ENCODE measurements at places on chromosomes 2 and 18.

DNA sequence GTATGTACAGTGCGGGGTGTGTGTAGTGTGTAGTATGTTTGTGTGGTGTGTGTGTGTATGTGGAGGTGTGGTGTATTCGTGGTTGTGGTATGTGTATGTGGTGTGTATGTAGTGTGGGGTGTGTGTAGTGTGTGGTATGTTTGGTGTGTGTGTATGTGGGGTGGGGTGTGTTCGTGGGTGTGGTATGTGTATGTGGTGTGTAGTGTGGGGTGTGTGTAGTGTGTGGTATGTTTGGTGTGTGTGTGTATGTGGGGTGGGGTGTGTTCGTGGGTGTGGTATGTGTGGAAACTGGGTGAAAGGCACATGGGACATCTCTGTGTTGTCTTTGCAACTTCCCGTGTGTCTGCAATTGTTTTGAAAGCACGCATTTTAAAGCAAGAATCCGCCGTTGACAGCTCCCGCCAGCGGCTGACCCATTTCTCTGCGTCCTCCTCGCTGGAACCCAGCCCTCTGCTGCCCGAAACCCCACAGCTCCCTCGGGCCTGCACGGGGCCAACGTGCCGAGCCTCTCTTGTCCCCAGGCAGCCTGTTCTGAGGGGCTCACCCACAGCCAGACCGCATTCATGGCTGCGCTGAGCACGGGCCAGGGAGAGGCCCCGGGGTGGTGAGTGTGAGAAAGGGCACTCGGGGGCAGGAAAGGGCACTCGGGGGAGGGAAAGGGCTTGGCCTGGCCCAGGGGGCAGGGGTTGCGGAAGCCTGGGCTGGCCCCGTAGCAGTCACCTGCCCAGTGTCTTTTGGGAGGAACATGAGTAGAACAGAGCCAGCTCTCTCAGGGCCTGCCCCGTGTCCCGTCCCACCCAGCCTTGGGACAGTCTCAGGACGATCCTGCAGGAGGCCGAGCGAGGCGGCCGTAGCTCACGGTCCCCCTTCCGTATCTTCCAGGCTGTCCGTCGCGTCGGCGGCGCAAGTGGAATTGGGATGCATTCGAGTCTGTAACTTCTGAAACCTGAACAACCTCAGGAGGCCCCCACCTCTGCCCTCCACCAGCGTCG lies 61.4 kb downstream of the TWIST2 start:
- peak; percentile 29 for DNase-seq

DNA sequence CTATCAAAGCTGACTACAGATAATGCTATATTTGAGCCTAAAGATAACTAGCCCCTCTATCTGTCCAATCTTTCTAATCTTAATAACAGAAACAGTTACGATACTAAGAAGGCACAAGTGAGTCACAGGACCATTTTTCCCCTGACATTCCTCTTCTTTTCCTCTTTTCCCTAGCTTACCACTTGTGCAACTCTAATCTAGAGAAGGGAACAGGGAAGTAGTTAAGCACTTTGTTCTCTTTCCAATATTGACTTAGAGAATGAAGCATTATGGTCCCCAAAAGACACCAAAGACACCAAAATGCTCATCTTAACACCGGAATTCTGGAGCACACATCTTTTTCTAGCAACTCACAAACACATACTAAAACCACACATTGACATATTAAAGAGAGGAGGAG lies 1.8 kb downstream of the PDE11A start:
- no peak for DNase-seq

- DNase-seq: no peak
Observed at GRCh38 chr2:226435146-226435545, 364.5 kb downstream of the IRS1 start.

DNA sequence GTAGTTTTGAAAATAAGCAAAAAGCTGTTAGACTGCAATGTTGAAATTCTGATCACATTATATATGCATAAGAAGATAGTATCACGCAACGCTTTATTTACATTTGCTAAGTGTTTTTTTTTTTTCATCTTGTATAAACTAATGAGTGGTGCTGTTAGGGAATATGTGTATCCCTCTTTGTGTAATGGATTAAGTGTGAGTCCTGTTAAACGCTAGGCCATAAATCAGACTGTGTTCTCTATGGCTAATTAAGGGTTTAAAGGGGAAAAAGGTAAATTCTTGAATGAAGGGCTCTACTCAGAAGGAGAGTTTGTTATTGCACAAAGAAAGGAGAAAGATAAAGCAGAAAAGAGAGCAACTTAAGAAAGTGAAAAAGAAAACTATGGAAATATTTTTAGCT lies 4.8 kb upstream of the ASXL3 start:
- no peak for DNase-seq

DNA sequence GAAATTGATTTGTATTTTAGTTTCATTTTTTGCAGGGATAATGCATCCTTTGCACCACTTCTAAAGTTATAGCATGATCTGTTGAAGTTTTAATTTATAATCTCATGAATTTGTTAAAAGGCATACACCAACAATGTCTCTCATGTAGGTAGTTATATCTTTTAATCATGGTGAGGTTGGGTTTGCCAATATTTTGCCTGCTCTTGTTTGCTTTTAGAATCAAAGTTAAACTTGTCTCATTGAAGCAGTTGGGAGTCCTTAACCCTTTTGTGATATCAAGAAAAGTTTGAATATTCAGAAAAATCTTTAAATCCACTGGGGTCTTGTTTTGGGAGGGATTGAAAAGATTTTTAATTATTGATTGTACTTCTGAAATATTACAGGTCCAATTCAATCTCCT lies 31.7 kb downstream of the APLF start:
- no peak for DNase-seq

DNA sequence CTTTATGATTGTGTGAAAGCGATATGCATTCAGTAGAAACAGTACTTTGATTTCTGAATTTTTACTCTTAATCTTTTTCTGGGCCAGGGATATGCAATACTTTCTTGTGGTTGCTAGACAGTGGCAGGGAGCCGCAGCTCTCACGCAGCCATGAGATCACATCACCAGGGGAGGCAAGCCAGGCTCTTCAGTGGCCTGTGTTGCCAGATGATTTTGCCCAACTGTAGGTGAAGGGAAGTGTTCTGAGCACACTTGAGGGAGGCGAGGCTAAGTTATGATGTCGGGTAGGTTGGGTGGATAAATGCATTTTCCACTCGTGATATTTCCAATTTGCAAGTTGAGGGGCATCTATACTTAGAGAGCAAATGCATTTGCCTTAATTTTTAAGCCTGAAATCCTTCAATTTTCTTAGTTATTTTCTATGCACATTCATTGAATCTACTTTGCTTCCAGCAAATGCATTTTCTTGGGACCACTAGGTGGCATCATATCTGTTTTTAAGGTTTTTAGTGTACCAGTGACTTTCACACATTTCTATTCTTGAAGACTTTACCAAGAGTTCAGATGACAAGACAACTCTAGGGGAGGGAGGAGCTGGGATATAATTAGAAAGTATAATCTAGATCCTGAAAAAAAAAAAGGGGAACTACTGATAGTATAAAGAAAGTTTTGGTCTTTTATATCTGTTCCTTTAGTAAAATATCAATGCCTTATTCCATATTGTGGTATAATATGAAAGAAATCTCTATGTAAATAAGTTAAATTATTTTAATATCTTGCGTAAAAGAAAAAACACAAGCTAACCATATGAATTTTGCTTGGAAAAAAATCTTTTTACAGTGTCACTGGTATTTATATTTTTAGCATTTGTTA lies 643.3 kb downstream of the SOCS6 start:
- peak; percentile 9 for DNase-seq

GRCh38 chr2:161415987-161416707 lies at the start of gene TBR1:
Gene TBR1 (plus strand): TSS chr2:161416297. CDS start chr2:161416411, 114 bp downstream.
- DNase-seq: no peak

DNA sequence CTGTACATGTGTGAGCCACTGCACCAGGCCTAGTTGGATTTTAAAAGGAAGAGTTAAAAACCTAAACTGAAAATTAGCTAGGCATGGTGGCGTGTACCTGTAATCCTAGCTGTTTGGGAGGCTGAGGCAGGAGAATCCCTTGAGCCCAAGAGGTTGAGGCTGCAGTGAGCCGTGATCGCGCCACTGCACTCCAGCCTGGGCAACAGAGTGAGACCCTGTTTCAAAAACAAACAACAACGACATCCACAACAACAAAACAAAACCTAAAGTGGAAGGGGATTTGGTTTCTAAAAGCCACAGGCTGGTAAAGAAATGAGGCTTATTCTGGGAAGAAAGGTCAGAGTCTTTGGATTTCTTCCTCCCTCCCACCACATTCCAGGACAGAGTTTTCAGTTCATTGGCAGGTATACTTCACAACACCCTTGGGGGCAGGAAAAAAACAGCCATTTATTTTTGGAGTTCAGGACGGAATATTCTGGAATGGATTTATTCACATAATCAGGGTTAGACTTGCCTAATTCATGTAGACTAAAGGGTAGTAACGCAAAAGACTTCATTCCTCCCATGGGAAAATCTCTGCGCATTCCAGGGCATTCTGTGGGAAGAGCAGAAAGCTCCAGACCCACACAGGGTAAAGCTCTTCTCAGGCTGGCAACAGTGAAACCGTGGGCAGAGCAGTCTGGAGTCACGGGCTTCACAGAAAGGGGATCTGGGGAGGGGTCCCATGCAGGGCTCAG lies 34.9 kb downstream of the TEX44 start:
- no peak for DNase-seq

- DNase-seq: peak; percentile 39
Observed at GRCh38 chr2:151437630-151438029, 27.9 kb downstream of the RIF1 start.

DNA sequence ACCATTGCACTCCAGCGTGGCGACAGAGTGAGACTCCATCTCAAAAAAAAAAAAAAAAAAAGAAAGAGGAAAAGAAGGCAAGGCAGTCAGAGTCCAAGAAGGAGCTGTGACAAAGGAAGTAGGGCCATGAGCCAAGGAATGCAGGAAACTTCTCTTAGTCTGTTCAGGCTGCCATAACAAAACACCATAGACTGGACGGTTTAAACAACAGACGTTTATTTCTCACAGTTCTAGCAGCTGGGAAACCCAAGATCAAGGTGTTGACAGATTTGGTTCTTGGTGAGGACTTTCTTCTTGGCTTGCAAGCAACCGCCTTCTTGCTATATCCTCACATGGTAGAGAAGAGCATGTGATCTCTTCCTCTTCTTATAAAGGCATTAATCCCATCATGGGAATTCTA lies 13.1 kb upstream of the SUMO1 start:
- DNase-seq: no peak

DNA sequence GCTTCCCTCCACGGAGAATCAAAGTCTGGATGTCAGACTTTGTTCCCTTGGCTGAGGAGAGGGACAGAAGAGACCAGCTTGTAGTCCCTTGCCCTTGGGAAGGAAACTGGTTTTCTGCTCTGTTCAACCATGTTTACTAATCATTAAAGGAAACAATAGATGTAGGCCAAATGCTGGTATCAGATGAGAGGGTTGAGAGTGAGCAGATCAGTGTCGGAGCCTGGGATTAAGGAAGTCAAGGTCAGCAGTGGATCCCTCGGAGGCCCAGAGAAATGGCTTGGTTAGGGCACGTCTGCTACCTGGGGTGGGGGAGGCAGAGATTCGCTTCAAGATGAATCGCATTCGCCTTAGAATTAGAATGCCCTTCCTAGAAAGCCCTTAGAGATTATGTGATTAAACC lies 109.1 kb downstream of the MYCN start:
- no peak for DNase-seq

- DNase-seq: no peak
Observed at GRCh38 chr18:57575542-57575941, 11.0 kb downstream of the FECH start.

- no peak for DNase-seq
Observed at GRCh38 chr18:34583895-34584294, 126.2 kb upstream of the DTNA start.

- no peak for DNase-seq
Observed at GRCh38 chr2:176851889-176852483, 360.6 kb upstream of the HNRNPA3 start.

DNA sequence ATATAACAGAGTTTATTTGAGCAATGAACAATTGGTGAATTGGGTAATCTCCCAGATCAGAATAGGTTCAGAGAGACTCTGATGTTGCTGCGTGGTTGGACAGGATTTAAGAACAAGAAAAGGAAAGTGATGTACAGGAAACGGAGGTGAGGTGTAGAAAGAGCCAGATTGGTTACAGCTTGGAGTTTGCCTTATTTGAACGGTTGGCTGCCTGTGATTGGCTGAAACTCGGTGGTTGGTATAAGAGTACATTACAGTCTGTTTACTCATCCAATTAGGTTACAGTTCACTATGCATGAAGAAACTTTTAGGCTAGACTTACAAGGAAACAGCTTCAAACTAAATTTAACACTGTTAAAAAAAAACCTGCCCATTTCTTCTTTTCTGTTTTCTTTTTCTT lies 68.0 kb upstream of the CABLES1 start:
- DNase-seq: no peak

GRCh38 chr2:217774232-217774631 lies 228.6 kb downstream of the TNS1 start:
- no peak for DNase-seq

DNA sequence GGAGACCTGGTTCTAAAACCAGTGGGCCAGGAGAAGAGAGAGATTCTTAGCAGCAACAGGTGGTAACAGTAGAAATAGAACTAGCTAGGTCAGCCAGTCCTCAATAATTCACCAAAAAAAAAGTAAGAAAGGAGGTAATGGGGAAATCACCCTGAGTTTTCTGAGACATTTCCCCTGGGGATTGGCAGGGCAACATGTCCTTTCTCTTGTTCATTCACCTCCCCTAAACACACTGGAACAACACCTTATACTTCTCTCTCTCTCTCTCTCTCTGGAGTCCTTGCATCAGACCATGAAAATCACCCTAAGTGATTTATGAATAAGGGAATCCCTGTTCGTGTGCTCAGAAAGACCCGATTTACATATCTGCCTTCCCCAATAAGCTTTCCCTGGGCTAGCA lies 64.8 kb downstream of the COX7A2L start:
- no peak for DNase-seq

DNA sequence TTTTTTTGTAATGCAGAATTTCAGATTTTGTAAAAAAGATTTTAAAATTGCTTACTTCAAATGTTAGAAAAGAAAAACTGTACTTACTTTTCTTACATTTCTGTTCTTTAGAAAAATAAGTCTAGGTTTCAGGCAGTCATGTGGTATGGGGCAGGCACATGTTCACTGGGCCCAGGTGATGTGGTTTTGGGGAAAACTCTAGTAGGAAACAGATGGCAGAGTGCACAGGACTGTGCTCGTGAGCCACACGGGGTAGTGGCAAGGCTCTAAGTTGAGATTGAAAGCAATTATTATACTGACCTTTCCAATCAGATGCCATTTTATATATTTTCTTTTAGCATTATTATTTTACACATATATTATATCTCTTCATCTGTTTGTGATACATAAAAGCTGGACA lies 1036.9 kb upstream of the TMEFF2 start:
- no peak for DNase-seq

- DNase-seq: no peak
Observed at GRCh38 chr2:36468463-36469105, 113.0 kb downstream of the CRIM1 start.

DNA sequence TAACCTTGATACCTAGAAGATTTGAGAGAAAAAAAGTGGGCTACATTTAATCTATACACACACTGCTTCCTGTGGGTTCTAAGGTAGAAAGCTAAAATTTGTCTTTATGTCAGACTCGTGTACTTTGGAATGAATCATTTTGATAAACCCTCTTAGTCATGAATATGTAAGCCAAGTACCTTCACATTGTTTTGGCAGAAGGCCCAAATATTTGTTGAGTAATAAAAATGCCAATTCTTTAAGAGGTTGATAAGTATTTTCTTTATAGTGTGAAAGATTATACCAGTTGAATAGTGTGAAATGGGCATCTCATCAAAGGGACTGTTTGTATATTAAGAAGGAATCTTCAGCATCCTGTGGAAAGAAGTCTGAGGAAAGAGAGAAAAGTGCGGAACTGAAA lies 1464.7 kb upstream of the ZEB2 start:
- no peak for DNase-seq

GRCh38 chr2:183049420-183049819 lies 11.2 kb upstream of the NCKAP1 start:
- no peak for DNase-seq
